Posterior vena cava (tissue), 2 donors: ENCODE measurements at places on chromosomes 7 and 10. TPM values are rescaled to one million over a fixed set of nuclear protein-coding genes. Genes with fewer than 3 reads are reported as not detected.

Gene STEAP2
- 47.7 TPM for total RNA-seq

Gene ITIH2
- not detected for total RNA-seq

Gene GPR15LG
- total RNA-seq = not detected

Gene SYT15B
- total RNA-seq = 2.9 TPM

Gene MYOZ1
- total RNA-seq = 3.3 TPM

Gene ANKRD30A
- not detected for total RNA-seq

Gene FAM25G
- total RNA-seq = not detected

Gene TMEM178B
- total RNA-seq = 1.00 TPM

Gene TBL2
- total RNA-seq = 21.7 TPM

Gene SLC12A9
- total RNA-seq = 15.6 TPM

Gene AP5Z1
- total RNA-seq = 29.0 TPM

Gene TAS2R5
- 1.5 TPM for total RNA-seq

DNA sequence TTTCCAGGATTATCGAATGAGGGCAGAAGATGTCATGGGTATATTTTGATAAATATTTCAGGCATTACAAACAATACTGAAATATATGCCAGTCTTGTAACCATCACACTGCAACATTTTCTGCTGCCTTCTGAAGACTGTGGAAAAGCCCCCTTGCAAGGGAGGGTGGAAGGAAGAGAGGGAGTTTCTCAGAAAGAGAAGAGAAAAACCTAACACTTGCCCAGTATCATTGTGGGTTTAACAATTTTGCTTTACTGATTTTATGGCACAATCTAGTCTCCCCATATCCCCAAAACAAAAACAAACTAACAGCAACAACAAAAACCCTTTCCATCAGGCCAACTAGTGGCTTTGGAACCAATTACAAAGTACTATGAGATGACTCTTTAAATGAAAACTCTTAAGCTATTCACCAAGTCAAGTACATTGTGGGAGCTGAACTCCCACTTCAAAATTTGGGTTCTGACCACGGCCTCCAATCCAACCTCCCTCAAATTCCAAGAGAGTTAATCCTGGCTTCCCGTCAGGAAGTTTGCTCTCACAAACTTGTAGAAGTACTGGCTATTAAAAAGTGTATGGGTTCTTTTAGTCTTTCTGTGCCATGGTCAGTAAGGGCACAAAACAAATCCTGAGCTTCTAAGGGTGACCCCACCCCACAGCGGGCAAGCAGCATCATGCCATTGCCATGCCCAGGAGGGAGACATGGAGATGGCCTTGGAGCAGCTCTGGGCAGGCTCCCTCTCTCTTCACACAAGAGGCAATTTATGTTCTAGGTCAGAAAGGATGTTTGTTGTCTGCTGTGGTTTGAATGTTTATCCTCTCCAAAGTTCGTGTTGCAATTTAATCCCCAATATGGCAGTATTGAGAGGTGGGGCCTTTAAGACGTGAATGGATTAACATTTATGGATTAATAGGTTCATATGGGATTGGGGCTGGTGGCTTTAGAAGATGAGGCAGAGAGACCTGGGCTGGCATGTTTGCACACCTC, 96.3 kb downstream of the JAZF1 start:
- no peak for DNase-seq

- DNase-seq = no peak
Observed at GRCh38 chr10:32332299-32332750, 14.6 kb downstream of the EPC1 start.

DNA sequence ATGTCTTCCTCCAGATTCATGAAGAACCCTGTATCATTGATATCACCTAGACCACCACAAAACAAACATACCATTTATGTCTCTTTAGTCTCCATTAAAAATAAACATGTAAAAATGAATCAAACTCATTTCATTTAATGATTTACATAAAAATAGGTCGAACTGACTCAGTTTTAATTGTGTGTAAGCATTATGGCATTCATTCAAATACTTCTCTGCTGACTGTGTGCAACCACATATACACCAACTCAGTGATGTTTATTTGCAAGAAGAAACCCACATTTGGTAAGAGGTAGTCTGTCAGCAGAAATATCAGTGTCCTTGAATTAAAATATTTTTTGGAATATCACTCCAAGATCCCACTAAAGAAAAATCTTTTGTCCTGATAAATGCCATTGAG, 30.5 kb downstream of the ABCB1 start:
- DNase-seq = no peak

- no peak for DNase-seq
Observed at GRCh38 chr7:139431459-139431858, 52.0 kb downstream of the KLRG2 start.

DNA sequence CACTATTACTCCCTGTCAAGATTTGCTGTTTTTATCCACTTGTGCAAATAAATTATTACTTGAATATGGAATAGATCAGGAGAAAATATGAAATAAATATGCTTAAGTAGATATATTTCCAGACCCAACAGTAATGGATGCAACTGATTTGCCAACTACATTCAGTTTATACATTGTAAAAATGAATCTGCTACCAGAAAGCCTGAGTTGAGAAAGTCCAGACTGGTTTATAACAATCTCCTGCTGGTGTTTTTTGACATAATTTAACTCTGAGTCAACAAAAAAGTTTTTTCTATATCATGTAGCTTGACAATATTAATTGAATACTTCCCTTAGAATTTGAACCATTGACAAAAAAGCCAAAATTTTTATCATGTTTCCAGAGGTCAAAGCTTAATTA, 265.8 kb upstream of the SEMA3D start:
- no peak for DNase-seq

GRCh38 chr10:6279540-6280267, 77.0 kb downstream of the PFKFB3 start:
- DNase-seq = no peak

DNA sequence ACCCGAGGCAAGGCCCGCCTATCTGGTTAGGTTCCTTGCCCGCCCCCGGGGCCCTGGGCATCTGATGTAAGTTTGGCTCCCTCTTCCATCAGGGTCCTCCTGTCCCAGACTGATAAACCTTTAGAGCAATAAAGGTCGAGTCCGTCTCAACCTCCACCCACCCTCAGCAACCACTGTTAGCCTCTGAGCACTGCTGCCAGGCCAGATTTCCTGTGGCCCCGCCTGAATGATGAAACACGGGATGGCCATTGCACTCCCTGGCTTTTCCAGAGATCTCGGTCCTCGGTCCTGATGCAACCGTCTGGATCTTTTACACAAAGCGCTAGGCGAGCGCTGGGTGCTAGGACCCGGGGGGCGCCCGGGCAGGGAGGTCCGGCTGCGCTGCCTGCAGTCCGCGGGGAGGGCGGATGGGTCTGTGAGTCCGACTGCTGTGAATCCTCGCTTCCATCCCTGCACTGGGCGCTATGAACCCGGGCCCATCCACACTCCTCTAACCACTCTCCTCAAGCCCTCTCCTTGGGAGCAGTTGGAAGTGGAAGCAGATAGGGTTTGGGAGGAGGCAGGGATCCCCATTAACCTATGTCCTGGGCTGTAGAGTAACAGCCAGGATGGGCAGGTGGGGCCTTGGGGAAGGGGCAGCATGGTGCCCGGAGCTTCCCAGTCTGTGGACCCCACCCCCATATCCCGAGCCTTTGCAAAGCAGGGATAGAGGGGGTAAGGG, 875 bp upstream of the DDIT4 start:
- peak; percentile 98 for DNase-seq

GRCh38 chr7:134632937-134633540, 13.6 kb upstream of the BPGM start:
- DNase-seq = no peak

DNA sequence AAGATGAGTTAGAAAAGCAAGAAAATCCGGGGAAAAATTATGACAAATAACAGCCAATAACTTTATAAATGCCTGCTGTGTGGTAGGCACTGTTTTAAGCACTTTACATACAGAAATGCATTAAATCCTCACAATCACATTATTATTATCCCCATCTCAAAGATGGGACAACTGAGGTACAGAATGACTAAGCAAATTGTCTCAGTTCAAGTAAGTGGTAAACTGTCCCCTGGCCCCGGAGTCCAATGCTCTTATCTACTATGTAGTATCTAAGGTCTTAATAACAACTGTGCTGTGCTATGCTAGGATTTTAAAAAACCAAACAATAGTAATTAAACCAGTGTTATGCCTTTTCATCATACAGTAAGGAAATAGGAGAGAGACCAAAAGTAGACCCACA, 105.6 kb downstream of the RTKN2 start:
- no peak for DNase-seq

- DNase-seq = no peak
Observed at GRCh38 chr10:24449321-24449740, 240.4 kb downstream of the KIAA1217 start.

DNA sequence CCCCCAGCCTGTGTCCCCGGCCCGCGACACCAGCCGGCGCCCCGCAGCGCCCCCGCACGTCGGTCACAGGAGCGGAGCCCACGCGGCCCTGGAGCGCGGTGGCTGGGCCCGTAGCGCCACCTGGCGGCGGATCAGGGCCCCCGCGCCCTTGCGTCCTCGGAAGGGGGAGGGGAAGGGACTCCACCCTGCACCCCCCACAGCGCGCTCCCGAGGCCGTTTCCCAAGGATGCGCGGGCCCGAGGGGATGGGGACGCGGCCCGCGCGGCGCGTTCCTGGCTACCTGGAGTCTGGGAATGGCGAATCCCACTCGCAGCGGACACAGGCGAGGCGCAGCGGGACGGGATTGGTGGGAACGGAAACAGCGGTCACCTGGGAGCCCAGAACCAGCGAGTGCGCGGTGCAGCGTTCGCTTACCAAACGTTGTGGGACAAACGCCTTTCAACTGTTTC, 23.8 kb upstream of the MKI67 start:
- peak; percentile 87 for DNase-seq

GRCh38 chr7:12386313-12386740, 17.3 kb downstream of the VWDE start:
- no peak for DNase-seq

DNA sequence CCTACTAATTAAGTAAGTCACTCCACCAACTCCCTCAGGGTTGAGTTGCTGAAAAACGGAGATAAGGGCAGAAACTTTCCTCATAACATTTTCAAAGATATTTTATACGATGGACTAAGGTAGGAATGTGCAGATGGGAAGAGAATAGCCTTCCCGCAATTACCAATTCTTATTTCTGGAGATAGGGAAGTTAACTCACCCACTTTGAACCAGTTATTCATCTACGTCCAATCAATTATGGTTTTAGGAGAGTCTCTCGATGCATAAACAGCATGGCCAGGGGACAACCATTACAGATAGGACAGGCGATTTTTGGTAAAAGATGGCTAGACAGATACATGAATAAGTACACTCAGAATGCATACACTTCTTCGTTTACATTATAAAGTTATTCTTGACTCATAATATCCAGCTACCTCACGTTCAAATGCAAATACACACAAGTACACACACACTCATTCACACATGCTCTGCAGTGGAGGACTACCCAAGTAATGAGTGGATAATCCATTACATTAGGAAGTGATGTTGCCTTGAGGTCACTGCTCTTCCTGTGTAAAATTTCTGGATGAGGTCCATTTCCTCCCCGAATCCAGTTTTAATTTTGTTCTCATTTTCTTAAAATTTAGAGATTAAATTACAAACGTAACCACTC, 25.2 kb upstream of the IMMP2L start:
- DNase-seq = no peak

DNA sequence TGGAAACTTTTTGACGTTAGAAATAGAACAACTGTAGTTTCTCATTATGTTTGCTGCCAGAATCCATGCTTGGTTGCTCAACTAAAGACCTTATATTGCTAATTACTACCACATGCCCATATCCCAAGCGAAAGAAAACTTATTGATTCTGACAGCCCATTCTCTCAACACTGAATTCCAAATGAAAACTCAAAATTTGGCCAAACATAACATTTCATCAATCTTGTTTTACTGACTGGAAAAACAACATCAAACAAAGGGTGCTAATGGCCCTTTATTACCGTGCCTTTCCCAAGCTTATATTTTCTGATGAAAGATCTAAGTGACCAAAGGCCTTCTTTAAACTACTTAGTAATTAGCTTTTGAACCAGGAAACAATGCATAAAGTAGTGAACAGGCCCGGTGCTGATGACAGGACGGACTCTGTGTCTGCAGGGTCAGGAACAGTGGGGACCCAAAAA, 531.8 kb downstream of the KCNMA1 start:
- DNase-seq = no peak

DNA sequence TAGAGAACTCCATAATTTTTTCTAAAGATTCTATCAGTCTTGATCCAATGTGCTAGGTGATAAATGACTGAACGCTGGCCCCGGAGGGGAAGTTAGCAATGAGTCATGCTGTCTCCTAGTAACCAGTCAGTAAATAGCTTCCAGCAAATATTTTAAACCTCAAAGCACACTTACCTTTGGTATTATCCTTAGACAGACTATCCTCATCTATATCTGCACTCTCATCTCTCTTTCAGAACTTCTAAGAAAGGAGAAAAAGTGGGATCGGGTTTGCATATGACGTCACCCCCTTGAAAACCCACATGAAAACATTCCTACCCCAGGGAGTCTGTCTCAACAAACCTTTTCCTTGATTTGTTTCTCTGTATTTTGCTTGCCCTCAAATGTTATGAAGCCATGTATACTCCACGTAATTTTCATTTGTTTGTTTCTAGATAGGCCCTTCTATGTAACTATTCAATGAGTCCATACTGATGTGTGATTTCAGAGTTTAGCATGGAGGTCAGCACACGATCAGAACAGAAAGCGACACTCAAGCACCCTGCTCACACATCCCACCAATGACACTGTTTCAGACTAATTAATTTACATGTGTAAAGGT, 174.9 kb upstream of the NRP1 start:
- DNase-seq = no peak

- DNase-seq = no peak
Observed at GRCh38 chr7:118286131-118286530, 61.6 kb downstream of the ANKRD7 start.

GRCh38 chr10:100986623-100986951, 710 bp downstream of the MRPL43 start:
- no peak for DNase-seq

GRCh38 chr7:157499121-157499834, 162.5 kb downstream of the DNAJB6 start:
- DNase-seq = peak; percentile 66

DNA sequence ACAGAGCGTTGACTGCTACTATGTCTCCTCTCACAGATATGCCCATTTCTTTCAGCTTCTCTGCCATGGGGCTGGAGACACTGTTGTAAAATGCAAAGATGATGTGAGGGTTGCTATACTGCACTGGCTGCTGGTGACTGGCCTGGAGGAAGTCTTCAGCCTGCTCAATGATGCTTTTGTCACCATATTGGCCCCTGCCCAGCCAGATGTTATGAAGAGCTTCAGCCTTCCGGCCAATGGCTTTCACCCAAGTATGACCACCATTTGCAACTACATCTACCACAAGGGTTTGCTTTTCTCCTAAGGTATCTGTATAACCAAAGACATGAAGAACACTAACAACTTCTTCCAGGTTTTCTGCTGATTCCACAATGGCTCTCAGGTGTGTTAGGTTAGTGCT, 1.6 kb downstream of the C7orf25 start:
- no peak for DNase-seq

- DNase-seq = no peak
Observed at GRCh38 chr7:139490130-139490529, 6.7 kb upstream of the KLRG2 start.
